Activated CD8-positive, alpha-beta memory T cell treated with anti-CD3 and anti-CD28 coated beads for 4 hours (primary cell): ENCODE measurements at places on chromosomes 2 and 18.

- DNase-seq: no peak
Measured at GRCh38 chr2:180472133-180472532, 465.0 kb upstream of the CWC22 start.

- no peak for DNase-seq
Measured at GRCh38 chr2:220451438-220451837, 824.0 kb downstream of the SLC4A3 start.

GRCh38 chr18:13266218-13267100, 47.9 kb downstream of the LDLRAD4 start:
- no peak for DNase-seq

DNA sequence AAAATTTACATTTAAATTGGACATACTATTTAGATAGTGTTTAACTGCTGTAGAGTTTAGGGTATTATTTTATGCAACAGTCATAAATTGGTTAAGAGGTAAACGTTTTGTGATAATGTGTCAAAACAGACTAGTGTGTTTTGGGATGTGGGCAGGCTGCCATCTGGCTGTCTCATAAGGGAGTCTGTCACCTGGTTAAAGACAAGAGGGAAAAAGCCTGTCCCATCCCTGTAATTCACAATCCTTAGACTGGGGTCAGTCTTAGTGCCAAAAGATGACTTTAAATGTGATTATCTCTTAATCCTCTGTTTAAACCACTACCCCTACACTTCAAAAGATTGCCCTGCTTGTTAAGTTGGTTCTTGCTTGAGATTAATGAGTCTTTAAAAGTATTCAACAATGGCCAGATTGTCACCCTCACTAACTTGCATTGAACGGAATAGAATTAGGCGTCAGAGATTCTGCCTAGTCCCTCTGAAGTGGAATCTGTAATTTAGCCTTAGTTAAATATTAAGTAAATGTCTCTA, 59.2 kb downstream of the SGPP2 start:
- DNase-seq: no peak

- DNase-seq: no peak
Measured at GRCh38 chr2:177584030-177584692, 191.6 kb downstream of the AGPS start.

- no peak for DNase-seq
Measured at GRCh38 chr18:46010676-46011075, 43.5 kb upstream of the EPG5 start.

DNA sequence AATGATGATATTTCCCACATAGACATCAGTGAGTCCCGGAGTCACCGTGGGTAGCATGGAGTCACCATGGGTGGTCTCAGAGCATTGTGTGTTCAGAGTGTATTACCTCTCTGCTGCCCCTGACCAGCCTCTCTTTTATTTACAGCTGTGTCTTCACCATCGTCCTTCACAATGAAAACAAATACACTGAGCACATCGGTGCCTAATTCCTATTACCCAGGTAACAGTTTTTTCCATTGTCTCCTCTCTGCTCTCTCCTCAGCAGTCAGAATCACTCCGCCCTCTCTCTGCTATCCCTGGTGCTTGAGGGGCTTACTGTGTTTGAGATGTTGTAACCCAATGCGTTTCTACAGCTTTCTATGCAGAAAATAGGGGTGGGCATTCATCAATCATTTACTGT, 361.5 kb upstream of the RAB12 start:
- DNase-seq: no peak

- DNase-seq: no peak
Measured at GRCh38 chr2:67075530-67076238, 321.4 kb upstream of the ETAA1 start.

DNA sequence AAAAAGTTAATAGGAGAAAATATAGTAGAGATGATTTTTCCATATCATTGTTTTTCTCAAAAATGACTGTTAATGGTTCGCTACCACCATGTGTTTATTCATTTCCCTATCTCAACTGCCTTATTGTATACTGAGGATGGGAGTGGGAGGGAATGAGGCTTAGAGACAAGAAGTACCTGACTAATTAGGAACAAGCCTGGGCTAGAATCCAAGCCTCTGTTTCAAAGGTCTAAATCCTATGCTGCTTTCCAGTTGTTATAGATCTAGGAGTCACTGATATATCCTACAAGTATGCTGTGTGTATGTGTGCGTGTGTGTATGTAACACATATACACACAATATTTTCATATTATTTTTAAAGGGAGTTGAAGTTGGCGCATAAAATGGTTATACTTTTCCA, 465.9 kb downstream of the EPHA4 start:
- DNase-seq: no peak

DNA sequence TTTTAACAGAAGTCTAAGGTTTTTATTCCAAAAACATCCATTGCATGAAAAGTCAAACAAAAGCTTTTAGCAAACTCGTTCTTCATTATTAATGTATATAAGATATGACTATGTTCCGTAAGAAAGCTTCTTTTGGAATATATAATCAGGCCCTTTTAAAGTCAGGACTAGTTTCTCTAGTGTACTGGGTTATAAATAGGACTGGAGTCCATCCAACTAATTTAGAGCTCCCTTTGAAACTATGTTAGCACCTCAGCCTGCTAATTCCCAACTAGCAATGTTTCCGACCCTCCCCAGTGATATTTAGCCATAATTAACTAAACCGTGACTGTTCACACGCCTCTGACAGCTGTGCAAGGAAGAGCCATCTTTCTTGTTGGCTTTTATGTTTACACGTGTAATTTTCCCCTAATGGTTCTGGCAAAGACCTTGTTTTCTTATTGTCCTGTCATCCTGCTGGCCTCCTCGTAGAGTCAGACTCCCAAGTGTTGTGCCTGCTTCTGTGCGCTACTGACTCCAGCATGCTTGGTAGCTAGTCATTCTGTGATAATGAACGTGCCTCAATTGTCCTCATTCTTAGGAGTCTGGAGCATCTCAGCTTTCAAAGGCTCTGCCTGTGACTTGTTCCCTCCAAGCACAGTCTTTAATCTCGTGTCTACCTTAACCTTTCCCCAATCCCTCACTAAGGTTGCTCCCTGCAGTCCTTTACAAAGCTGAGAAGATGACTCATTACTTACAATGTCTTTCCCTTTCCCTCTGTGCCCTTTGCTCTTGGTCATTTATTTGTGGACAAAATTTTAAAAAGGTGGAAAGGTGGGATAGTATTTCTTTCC, 172.2 kb upstream of the RASGRP3 start:
- DNase-seq: no peak

GRCh38 chr2:120622159-120622869, 113.4 kb upstream of the GLI2 start:
- DNase-seq: no peak

- DNase-seq: no peak
Measured at GRCh38 chr2:205768815-205769494, 86.7 kb downstream of the NRP2 start.

GRCh38 chr18:39784541-39784940, 2170.5 kb upstream of the PIK3C3 start:
- DNase-seq: no peak

GRCh38 chr18:47274961-47275360, 23.5 kb upstream of the SKOR2 start:
- no peak for DNase-seq

GRCh38 chr2:217650229-217650628, 352.6 kb downstream of the TNS1 start:
- DNase-seq: no peak

DNA sequence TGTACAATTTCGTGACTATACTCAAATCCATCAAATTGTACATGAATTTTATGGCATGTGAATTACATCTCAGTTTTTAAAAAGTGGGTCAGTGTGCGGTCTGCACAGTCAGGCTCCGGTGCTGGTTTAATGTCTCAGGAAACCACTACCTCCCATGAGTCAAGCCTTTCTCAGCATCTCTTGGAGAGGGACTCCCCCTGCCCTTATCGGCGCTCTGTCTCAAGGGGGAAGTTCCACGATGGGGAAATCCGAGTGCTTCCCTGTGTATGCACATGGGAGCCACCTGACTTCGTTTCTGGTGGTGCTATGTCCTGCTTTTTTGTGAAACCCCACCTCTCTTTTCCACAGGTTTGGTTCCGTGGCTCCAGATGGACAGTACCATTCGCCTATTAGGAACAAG, 72.5 kb downstream of the ACOXL start:
- DNase-seq: peak; percentile 21

GRCh38 chr18:10138719-10139118, 224.9 kb downstream of the VAPA start:
- no peak for DNase-seq

DNA sequence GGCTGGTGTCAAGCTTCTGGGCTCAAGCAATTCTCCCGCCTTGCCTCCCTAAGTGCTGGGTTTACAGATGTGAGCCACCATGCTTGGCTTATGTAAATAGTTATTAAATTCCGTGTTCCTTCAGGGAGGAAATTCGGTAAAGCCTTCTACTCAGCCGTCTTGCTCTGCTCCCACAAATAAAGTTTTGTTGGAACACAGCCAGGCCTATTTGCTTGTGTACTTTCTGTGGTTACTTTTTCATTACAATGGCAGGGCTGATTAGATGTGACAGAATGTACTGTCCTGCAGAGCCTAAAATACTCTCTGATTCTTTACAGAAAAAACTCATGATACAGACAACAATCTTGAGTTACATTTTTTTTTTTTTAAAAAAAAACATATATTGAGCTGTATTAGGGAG, 68.8 kb upstream of the TACR1 start:
- DNase-seq: no peak

DNA sequence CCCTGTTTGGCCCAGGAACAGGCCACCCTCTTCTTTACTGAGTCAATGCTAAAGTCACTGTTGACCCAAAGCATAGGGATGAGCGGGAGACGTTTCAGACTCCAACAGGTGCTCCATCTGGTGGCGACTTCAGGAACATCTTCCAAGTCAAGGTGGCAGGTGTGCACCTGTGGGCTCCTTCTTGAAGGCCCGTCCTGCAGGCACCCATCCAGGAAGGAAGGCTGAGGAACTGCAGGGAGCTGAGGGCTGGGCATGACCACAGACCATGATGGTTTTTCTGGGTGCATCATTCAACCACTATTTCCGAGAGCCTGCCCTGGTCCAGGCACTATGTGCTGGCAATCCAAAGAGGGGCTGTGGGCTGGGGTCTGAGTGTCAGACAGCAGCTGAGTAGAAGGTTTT, 142.8 kb downstream of the NDUFA10 start:
- no peak for DNase-seq

GRCh38 chr2:60052601-60053000, 500.9 kb downstream of the BCL11A start:
- DNase-seq: no peak

GRCh38 chr18:26307161-26307773, 81.0 kb downstream of the TAF4B start:
- DNase-seq: no peak

DNA sequence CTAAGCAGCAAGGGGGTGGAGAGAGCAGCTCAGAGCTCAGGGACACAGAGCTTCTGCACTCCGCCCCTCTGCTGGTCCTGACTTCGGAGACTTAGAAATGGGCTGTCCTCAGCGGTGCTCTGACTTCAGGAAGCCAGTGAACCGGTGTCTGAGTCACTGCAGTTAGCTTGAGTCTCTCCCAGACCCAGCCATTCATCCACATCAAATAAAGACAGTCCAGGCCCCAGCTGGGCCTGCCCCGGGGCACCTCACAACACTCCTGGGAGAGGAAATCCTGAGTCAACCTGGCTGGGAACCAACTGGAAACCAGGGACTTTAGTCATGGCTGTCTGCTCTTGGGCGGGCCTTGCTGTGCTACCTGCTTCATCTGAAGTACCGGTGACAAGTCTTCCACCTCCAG, 5.4 kb upstream of the ITGB6 start:
- no peak for DNase-seq

DNA sequence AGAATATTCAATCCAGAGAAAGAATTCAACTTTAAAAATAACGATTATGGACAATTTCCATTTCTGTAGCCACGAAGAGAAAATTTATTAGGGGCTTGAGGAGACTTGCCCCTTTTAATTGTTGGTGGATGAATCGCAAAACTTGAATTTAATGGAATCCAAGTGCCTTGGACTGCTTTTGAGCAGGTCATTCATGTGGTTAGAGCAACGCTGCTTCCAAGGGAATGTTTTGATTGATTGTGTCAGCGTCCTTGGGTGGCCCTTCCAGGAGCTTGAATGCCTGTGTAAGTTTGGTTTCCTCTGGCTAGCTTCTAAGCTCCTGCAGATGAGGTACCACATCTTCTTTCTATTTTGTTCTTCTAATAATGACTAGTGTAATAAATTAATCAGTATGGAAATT, 213.4 kb downstream of the LTBP1 start:
- DNase-seq: no peak
